ENCODE measurements at places on chromosomes 1 and 21.

DNA sequence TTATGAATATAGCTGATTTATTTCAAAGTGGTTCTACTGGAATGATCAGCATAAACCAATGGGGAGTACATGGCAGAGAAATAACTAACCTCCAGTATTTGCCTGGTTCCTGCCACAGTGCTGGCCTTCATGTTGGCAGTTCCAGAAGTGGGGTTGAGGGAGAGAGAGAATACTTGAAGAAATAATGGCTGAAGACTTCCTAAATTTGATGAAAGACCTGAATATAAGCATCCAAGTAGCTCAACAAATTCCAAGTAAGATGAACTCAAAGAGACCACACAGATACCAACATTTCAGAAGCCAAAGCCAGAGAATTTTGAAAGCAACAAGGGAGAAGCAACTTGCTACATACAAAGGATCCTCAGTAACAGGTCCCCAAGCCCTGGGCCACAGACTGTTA is 34.3 kb downstream of the S100B start:
- DNase-seq = no peak

DNA sequence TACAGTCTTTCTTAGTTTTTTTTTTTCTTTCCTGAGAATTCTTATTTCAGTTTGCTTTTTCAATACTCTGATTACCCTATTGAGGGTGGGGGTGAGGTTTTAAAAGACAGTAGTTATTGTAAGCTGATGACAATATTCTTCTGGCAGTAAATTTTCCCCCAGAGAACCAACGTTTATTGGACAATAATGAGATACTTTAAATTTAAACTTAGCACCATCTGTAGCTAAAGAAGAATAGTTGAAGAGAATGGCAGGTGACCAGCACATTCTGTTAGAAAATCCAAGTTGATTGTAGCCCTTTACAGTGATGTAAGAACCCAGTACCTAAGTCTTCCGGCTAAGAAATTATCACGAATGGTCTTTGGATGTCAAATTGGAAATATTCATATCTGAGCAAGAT is 364.6 kb upstream of the LYPLAL1 start:
- DNase-seq = no peak

GRCh38 chr1:6247651-6248050 is 3.7 kb downstream of the HES3 start:
- no peak for DNase-seq

DNA sequence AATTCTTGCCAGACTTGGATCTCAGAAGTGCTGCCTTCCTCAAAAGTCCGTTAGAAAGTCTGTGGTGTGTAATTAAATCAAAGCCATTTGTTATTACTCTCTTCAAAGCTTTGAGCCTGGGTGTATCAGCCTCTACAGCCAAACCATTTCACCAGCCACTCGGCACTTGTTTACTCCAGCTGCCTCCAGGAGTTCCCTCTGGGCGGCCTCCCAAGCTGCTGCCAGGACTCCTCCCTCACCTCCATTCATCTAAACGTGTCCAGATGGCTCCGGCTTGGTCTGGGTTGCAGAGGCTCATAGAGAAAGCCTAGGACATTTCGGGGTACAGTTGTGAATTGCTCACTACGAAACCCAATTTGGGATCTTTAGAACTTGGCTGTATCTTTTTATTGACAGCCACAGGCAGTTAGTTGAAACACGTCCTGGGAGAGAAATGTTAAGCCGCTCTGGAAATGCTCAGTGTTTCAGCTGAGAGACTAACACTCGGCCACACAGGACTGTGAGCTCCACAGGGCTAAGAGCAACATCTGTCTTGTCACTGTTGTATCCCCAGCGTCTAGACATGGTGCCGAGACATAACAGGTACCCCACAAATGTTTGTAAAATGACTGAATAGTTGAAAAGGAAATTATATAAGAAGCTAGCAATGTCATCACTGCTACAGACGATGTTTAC is 116.9 kb upstream of the NGF start:
- no peak for DNase-seq

Measured in RWPE2 (cell line).